ENCODE measurements at places on chromosomes 11 and 22.

DNA sequence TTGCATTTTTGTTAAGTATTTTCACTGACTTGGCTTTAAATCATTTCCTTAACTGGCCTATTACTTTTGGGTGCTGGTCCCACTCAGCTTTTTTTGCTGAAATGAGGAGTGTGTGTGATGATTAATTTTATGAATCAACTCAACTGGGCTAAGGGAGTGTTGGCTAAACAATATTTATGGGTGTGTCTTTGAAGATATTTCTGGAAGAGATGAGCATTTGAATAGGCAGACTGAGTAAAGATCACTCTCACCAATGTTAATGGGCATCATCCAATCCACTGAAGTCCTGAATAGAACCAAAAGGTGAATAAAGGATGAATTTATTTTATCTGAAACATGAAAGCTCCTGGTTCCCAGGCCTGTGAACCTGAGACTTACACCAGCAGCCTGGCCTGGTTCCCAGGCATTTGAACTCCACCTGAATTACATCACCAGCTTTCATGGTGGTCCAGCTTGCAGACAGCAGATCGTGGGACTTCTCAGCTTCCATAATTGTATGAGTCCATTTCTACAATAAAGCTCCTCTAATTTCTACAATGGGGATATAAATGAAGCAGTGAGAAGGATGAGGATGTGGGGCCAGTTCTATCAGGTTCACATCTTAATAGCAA lies 241.3 kb upstream of the ZC3H12C start:
- DNase-seq: no peak

- DNase-seq: no peak
Measured at GRCh38 chr11:44475114-44475686, 90.3 kb upstream of the CD82 start.

DNA sequence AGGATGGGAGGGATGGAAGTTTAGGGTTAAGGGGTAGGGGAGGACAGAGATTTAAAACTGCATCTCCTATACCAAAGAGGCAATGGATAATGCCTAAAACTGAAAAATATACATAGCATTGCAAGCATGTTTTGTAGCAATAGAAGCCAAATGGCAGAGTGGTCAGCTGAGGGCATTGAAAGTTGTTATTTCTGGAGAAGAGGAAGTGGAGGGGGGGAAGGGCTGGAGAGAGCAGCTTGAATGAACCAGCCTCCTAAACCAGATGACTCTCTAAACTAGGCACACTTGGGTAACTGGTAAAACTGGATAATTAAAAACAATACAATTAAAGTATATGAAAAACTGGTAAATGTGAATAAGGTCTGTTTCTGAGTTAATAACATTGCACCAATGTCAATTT lies 70.3 kb upstream of the TP53I11 start:
- DNase-seq: peak; percentile 48

- no peak for DNase-seq
Measured at GRCh38 chr11:65781152-65781961, 581 bp upstream of the AP5B1 start.

DNA sequence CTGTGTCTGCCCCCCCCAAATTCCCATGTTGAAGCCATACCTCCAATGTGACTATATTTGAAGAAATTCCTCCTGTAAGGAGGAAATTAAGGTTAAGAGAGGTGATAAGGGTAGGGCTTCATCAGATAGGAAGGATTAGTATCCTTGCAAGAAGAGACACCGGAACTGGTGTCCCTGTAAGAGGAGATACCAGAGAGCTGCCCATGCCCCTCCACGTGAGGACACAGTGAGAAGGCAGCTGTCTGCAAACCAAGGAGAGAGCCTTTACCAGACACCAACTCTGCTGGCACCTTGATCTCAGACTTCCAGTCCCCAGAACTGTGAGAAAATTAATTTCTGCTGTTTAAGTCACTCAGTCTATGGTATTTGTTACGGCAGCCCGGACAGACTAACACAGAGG lies 109.3 kb downstream of the ARFGAP2 start:
- DNase-seq: no peak

DNA sequence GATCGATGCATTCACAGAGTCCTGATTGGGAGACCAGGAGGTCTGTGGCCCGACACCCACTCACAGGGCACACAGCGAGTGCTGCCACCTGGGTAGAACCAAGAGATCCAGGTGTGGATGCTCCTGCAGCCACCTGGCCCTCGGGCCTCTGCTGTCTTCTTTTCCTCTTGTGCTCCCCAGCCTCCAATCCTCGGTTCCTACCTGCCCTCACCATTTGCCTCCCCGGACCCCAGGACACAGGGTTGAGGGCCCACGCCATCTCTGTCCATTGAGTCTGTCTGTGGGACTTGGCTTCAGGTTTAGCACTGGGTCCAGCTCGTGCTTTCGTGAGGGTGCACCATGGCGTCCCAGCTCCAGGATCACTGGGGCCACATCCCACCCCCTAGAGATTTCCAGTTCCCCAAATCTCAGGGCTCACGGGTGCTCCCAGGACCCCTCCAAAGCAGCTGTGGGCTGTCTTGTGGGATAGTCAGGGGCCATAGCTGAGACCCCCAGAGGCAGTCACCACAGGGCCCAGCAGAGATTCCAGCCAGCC lies 591.1 kb downstream of the BRD1 start:
- no peak for DNase-seq

GRCh38 chr11:128920666-128921065 lies 22.0 kb downstream of the TP53AIP1 start:
- DNase-seq: no peak

- no peak for DNase-seq
Measured at GRCh38 chr22:24822471-24822870, 16.5 kb downstream of the SGSM1 start.

DNA sequence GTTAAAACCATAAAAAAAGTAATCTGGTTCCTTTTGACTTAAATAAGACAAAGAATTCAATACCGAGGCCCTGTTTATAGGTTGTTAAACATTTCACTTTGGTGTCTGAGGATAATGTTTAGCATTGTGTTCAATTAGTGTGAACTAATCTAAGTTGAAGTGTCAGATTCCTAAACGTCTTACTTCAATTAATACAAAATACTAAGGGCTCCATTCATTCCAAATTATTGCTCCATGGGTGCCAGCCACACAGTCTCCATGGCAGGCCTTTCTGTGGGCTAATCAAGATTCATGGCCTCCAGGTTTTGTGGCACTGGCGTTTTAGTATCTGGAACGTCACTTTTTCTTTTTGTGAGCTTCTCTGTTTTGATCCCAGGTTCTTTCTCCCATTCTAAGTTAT lies 89.4 kb downstream of the TMEM135 start:
- DNase-seq: no peak

- no peak for DNase-seq
Measured at GRCh38 chr11:3146612-3147256, 18.4 kb downstream of the OSBPL5 start.

- DNase-seq: peak; percentile 60
Measured at GRCh38 chr22:39985383-39986035, 9.2 kb upstream of the FAM83F start.

GRCh38 chr11:94513091-94513490 lies 830 bp downstream of the C11orf97 start:
- peak; percentile 53 for DNase-seq

- no peak for DNase-seq
Measured at GRCh38 chr11:2766166-2766565, 66.4 kb upstream of the KCNQ1OT1 start.

DNA sequence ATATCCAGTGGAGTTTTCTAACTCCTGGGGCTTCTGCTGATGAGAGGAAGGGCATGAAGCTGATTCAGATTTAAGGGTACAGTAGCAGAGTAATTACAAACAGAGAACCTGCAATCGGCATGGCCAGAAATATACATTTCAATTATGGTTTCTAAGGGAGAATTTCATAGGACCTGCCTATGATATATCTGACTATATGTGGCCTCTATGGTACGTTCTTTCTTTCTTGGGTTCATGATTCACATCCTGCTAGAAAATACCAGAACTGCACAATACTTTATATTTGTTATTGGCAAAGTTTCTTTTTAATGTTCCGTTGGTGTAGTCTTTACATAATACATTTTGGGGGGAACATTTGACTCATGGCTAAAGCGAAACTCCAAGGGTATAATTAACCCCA lies 63.1 kb upstream of the TTC12 start:
- DNase-seq: no peak

GRCh38 chr11:9259981-9260837 lies 4.9 kb downstream of the DENND5A start:
- no peak for DNase-seq

- peak; percentile 2 for DNase-seq
Measured at GRCh38 chr11:1055109-1055703, 18.7 kb upstream of the MUC6 start.

DNA sequence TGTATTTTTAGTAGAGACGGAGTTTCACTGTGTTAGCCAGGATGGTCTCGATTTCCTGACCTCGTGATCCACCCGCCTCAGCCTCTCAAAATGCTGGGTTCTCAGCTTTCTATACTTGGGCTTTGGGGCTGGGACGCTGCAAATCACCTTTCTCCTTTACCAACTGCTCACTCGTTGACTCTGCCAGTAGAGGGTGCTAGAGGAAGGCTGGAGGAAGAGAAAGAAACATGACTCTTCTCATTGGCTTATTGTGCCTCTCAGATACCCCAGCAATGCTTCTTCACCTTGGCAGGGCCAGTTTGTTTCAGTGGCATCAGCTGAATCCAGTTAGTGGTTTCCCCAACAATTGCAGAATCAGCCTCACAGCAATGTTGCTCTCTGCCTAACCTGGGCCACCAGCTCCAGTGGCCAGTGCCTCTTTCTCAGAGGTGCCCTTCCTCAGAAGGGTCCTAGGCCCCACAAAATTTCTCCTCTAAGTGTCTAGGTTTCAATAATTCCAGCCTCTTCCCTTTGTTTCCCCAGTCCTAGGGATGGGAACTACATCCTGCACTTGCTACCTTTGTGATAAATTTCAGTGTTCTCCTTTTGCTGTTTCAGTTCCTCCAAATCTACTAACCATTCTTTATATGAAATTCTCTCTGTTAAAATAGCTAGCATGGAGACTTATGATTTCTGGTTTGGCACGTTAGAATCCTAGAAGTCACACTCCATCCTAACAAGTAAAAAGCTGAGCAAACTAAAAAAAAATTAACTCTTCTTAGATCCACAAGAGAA lies 71.5 kb upstream of the VSTM5 start:
- DNase-seq: peak; percentile 74

DNA sequence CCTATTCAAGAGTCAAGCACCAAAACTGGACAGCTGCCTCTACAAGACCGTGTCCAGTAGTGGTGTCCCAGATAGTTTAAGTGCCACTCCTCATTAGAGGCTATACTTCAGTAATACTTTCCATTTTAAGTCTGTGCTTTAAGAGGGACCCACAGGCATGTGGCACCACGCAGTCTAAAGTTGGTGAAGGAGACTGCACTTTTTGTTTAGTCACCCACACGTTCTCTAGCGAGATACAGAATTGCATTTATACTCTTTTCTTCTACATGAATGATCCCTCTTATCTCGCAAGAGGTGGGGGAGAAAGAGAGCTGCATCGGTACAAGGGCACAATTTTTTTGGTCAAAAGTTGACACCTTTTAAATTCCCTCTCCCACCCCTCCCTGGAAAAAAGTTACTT lies 41.5 kb downstream of the DDX6 start:
- no peak for DNase-seq

- peak; percentile 57 for DNase-seq
Measured at GRCh38 chr11:128757235-128757711, 63.4 kb downstream of the FLI1 start.

- no peak for DNase-seq
Measured at GRCh38 chr11:70580036-70580805, 181.9 kb downstream of the CTTN start.

DNA sequence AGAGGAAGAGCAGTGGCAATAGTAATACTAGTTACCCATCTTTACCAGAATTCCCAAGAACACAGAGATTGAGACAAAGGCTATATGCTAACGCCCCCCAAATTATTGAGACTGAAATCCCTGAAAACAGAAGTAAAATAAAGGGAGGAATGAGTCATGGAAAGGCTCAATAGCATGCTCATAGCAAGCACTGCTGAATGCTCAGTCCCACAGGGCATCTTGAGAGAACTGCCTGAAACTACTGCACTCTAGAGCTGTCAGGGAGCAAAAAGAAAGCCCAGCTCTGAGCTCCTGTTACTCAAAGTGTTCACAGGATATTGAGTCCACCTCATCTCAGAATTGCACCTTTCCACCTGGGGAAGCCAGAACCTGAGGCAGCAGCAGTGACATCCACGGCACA lies 44.1 kb upstream of the FIBIN start:
- no peak for DNase-seq

DNA sequence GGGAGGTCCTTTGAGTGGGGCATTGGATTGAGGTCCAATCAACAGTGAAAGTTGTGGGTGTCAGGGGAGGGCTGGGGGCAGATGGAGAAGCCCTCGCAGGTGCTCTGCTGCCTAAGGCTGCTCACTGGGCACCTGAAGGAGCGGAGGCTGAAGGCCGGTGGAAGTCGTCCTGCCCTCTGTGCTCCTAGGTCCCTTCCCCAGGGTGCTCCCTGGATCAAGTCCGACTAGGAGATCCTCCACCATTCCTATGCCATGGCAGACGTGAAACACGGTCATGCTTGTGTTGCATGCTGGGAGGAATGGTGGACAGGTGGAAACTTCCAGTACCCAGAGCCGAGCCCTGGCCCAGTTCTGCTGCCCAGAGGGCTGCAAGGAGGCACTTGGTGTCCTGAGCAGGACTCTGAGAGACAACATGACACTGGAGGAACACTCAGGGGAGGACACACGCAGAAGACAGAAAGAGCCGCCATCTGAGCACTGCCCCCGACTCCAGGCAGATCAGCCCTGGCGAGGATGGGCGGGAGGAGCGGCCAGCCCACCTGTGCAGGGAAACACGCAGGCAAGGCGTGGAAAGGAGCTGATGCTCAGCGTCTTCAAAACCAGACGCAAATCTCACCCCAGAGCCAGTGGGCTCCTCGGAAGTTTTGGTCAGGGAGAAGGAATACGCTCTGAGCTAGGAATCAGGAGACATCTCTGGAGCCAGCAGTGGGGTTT lies 786.8 kb downstream of the BRD1 start:
- no peak for DNase-seq

- no peak for DNase-seq
Measured at GRCh38 chr11:4026389-4026788, 68.2 kb upstream of the RRM1 start.

DNA sequence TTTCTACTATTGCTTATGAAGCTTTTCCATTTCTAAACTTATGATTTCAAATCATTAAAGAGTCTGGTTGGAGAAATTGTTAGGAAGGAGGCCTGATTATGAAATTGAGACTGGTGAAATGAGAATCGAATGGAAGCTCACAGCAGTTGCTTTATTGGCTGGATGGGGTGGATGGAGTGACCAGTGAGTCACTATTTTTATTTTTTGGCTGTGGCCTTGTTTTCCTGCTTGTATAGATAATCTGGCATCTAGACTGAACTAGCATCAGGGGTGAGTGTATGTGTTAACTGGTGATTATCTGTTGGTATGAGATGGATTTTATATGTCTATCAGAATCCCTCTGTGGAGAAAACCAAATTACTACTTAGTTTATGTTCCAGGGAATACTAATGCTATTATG lies 36.2 kb downstream of the UVRAG start:
- no peak for DNase-seq

All from stomach (tissue), 19 donors.